ENCODE measurements at places on chromosomes 11 and 22.
A peak's percentile ranks its signal among the peaks of the same experiment; 100 is the strongest.

DNA sequence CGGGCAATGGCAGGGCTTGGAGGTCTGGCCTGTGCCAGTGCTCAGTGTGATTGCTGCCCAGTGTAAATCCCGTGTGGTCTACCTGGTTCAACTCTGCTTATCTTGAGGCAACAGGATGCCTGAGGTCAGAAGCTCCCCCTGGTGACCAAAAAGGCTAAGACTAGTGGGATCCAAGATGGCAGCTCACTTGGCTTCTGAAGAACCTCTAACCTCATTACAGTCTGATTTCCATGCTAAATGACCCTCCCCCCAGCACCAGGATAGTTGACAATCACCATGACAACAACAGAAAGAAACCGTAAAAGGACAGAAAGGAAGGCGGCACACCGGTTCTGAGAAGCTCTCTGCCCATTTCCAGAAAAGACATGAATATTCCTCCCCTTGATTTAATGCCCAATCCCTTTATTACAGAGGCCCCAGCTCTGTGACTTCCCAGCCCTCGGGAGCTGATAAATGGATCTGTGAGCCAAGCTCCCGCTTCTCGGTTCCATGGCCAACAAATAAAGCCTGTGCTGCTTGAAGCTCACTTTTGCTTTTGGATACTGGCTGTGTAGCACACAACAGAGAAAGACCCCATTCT lies 398.4 kb downstream of the CTTN start:
- no peak for DNase-seq

GRCh38 chr22:35140879-35141745 lies 75.2 kb downstream of the ISX start:
- DNase-seq = no peak

- DNase-seq = no peak
These were observed 82.2 kb downstream of the DEPDC5 start for GRCh38 chr22:31836010-31836409.

DNA sequence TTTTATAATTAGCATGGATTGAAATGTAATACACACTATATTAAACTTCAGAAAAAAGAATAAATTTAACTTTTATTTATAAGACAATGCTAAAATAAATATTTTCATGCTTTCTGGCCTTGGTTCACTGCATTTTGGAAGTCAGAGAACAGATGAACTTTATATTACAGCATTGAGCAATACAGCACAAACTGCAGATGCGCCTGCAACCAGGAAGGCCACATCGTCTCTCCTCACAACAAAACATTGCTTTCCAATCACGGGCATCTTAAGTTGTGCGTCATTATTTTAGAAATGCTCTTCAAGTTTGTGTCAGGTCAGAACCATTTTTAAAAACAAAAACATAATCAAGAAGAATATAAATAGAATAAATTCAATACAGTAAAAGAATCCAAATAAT lies 89.3 kb upstream of the CEP126 start:
- DNase-seq = no peak

DNA sequence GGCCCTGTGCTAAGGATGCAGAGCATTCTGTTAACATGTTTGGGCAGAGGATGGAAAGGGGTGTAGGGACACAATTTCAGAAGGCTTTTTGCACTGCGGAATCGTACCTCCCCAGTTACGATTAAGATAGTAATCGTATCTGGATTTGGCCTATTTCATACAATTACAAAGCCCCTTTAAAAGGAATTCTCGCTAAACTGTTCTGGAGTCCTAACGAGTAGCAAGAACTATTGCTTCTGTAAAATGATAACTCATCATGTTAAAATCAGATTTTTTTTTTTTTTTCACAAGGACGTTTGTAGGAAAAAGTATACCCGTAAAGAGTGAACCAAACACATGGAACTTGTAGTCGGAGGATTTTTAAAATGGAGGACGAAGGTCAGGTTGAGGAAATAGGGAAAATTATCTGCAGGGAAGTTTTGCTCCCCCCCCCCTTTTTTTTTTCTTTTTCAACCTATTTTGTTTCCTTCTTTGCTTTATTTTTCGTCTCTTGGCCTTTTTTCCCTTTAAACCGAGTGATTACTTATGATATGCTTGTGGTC lies 934 bp downstream of the HSD17B12 start:
- DNase-seq = no peak

GRCh38 chr11:97140885-97141494 lies 751.2 kb downstream of the JRKL start:
- DNase-seq = peak; percentile 7

DNA sequence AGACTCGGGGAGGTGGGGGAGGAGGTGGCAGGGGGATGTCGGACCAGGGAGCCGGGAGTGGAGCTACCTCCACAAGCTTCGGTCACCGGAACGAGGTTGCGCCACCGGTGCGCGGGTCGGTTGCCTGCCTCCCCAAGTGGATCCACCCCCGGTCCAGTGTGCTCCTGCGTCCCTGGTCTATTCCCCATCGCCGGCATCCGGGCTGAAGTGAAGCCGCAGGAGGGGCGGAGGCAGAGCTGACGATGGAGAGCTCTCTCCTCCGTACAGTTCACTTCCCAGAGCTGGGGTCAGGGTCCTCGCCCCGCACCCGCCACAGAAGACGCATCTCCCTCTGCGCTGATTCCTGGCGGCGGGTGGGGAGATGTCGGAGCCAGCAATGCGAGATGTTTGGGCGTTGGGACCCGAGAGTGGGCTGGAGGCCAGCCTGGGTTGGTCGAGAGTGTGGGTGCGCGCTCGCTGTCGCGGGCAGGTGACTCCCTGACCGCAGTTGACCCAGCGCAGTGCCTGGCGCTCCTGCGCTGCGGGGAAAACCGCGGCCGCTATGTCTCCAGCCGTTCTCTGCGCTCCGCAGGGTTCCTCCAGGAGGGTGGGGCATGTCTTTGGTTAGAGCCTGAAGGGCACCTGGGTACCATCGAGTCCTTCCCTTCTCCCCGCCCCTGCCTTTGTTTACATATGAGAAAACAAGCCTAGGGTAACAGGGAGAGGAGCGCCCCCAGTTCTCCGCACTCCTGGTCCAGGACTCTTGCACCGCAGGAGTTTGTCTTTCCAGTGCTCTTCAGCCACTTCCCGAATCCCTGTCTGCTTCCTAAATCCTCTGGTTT lies 1.7 kb downstream of the C11orf96 start:
- no peak for DNase-seq

GRCh38 chr22:47618180-47619010 lies 855.9 kb downstream of the TBC1D22A start:
- no peak for DNase-seq

- DNase-seq = no peak
These were observed 28.4 kb downstream of the NAP1L4 start for GRCh38 chr11:2963761-2964160.

DNA sequence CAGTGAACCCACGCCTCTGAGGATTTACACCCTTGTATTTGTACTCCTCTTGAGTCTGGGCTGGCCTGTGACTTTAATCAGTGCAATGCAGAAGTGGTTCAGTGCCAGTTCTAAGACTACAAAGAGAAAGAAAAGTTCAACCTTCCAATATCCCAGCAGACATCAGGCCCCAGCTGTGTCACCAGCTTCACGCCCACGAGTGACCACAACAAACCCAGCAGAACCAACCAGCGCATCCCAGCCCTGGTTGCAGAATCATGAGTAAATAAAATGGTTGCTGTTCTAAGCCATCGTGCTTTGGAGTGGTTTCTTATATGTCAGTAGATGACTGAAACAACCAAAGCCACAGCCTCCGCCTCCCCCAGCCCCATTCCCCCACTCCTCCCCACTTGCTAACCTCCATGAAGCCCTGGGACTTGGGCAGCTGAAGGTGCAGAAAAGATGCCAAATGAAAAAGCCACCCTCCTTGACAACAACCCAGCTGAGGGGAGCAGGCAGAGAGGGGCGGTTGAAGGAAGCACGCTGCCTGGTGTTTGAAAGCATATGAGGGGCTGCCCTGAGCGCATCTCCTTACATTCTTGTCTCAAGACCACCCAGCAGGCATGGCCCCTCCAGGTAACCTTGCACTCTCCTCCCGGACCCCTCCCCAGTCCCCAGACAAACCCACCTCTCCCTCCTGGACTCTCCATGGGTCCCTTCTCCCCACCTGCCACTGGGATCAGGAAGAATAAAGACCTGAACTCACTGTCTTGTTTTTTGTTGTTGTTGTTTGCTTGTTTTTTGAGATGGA lies 20.9 kb downstream of the TSKU start:
- no peak for DNase-seq

GRCh38 chr11:94781837-94782236 lies 13.7 kb downstream of the AMOTL1 start:
- DNase-seq = no peak

DNA sequence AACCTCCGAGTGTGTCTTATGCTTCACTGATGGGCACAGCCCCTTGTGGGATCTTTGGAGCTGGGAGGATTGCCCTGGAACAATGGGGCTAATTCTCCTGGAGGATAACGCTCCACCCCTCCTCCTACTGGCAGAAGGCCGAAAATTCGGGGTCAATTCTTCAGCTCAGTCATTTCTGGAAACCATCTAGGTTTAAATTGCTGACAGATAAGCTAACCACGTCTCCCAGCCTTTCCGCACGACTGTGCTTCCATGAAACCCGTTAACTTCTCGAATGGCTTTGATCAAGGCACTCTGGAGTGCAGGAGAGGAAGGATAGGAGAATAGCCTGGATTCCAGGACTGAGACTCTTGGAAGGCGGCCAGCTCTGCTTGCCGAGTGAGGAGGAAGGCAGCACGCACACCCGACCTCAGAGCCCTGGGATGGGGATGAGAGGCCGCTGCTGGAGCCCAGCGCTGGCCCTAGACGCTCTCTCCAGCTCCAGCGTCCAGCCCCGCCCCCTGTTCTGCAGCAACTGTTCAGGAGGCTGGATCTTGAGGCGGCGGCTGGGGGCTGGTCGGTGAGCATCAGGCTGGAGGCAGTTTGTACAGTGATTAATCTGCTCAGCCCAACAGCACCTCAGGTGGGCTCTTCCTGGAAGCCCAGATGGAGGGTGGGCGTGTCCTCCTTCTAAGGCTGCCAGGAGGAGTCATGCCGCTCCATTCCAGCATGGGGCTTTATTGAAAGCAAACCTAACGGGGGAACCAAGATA lies 176.7 kb upstream of the NCAM1 start:
- DNase-seq = no peak

DNA sequence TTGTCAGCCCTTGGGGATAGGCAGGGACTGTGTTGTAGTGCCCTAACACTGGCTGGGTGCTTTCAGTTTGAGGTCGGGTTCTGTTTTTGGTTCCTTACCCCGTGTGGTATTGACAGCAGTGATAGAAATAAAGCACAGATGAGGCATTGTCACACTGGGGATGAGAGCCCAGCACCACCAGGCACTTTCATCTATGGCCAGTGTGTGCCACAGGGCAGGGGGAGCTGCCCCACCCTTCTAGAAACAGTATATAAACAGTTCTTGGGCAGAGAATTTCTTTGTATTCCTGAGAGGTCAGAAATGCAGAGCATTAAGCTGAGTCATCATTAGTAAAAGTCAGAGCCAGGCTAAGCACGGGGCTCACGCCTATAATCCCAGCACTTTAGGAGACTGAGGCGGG lies 23.1 kb upstream of the CDC42EP2 start:
- no peak for DNase-seq

DNA sequence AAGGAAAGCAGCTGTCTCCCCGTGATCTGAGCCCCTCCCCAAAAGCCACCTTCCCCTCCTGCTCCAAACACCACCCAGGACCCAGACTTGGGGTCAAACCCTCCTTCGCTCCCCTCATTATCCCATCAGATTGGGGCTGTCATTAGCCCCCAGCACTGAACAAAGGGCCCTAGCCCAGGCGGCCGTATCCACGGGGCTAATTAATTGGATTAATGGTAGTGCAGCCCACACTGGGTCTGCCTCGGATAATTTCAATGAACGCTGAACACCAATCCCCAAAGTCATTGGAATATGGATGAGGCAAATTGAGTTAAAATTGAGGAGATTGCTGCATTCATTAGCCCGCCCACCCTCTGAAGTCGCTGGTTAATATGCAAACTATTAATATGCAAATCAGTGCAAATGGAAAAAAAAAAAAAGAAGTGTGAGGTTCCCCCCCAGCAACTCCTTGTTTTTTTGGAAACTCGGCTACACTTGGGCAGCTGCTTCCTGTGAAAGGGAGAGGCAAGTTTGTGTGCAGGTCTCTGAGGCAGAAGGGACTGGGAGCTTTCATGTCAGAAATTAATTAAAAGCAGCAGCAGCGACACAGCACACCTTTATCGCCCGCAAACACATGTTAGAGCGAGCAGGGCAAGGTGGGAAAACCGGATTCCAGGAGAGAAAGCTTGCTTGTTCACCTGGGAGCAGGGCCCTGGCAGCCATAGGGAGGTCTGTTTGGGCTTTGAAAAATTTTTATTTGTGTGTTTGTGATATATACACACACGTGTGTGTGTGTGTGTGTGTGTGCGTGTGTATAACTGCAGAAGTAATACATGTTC lies 517.8 kb downstream of the MIAT start:
- DNase-seq = no peak

DNA sequence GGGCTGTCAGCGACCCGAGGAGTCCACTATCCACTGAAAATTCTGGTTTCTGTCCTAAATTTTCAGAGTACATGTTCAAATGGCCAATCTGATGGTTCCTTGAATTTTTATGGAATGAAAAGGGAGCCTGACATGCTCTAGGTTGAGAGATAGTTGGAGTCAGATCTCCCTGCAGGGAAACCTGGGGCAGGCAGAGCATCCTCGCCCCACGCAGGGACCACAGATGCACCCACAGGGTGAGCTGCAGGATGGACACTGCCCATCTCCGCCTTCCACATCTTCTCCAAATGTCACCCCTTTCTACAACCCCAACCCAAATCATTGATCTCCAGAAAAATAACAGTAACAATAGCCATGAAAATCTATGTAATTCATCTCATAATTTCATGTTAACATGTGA lies 114.2 kb upstream of the IGLL5 start:
- no peak for DNase-seq

DNA sequence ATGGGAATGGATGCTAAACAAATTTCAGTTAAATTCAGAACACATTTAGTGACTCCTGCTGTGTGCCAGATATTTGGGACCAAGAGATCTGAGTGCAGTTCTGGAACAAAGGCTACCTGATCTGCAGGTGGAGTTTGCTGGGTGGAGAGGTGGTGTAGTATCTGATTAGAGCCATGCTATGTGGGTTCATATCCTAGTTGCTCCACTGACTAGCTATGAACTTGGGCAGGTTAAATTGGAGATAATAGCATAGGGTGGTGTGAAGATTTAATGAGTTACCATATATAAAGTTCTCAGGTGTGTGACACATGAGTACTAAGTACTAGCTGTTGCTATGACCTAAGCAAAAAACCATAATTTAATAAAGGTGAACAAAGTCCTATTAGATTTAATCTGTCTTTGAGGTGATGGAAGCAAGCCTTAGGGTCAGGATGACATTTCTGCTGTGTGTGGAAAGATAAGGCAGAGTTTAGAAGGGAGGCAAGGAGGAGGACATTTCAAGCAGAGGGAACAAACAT lies 2.1 kb downstream of the ENDOD1 start:
- DNase-seq = no peak

GRCh38 chr11:79249295-79249993 lies 191.4 kb downstream of the TENM4 start:
- DNase-seq = no peak

All from NCI-H774 (cell line).